ENCODE measurements at places on chromosomes 5 and 9.

GRCh38 chr9:105881654-105882349 lies 187.5 kb downstream of the TMEM38B start:
- peak; percentile 67 for DNase-seq

- no peak for DNase-seq
Observed at GRCh38 chr5:95801961-95802360, 20.6 kb downstream of the GLRX start.

- DNase-seq = peak; percentile 11
Observed at GRCh38 chr9:114250235-114250568, 72.7 kb upstream of the ORM1 start.

GRCh38 chr5:17212996-17213395 lies 4.4 kb upstream of the BASP1 start:
- DNase-seq = no peak

DNA sequence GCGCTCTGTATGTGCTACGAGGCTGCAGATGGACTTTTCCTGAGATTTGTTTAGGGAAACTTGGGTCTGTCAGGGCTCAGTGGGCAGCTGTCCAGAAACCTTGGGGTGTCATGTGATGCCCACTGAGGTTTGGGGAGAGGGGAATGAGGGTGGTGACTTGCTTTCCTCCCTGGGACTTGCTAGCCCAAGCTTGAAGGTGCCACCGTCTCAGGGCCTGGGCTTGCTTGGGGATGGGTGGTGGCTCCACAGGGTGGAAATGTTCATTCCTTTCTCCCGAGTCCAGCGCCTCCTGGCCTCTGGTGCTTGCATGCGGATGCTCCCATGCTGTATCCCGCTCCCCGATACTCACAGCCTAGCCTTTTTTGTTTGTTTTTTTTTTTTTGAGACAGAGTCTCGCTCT lies 33.3 kb downstream of the ZNF618 start:
- DNase-seq = no peak

DNA sequence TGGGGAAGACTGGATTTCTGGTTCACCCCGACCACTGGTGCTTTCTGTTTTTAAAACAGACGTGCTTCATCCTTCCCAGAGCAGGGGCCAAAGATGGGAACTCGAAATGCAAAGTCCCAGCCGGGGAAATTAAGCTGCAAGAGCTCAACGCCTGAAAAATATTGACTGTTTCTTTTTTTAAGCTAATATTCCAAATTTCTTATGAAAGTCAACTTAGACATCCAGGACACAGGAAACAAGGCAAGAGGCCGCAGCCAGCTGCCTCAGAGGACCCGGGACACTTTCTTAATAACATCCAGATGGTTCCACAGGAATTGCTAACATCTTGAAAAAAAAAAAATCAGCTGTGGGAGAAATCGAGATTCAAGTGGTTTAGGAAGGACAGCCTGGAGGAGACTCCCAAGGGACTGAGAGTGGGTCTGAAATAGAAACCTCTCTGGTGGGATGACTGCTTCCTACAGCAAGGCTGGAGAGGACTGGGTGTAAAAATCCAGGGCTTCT lies 144.9 kb downstream of the FGF1 start:
- DNase-seq = no peak

- no peak for DNase-seq
Observed at GRCh38 chr9:134994926-134995791, 77.4 kb upstream of the FCN1 start.

DNA sequence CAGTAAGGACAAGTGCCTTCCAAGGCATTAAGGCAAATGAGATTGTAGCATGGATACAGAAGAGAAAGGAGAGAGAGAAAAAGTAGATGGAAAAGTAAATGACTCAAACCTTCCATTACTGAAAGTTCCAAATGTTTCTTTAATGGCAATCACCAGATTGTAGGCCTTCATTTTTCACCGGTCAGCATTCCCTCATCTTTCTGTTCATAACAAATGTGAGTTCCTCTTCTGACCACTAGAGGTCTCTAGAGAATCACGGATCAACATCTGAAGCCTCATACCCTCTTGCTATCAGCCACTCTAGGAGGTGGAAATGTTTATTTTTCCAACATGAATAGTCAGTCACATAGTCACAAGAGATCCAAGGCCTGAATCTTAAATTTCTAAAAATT lies 73.6 kb upstream of the RPS23 start:
- DNase-seq = peak; percentile 74

- DNase-seq = no peak
Observed at GRCh38 chr5:133496631-133497030, 115.7 kb downstream of the FSTL4 start.

GRCh38 chr5:60690326-60690725 lies 9.6 kb downstream of the DEPDC1B start:
- DNase-seq = no peak

DNA sequence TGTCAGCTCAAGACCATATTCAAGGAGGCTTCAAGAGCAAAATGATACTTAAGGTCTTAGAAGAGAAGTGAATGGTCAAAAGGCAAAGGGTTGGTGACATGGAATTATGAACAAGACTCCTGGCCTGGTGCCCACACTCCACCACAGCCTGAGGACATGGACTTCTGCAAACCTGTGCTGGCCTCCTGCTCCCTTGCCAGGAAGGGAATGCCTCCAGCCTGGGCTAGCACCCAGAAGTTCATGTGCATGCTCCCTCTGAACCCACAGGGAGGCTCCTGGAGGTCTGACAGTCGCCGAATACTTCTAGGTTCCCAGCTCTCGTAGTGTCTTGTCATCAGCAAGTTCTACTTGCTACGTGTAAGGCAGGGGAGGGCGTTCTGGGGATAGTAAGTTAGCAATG lies 156.7 kb downstream of the FSTL4 start:
- no peak for DNase-seq

GRCh38 chr5:141077826-141078225 lies 16.6 kb upstream of the PCDHB2 start:
- DNase-seq = no peak

DNA sequence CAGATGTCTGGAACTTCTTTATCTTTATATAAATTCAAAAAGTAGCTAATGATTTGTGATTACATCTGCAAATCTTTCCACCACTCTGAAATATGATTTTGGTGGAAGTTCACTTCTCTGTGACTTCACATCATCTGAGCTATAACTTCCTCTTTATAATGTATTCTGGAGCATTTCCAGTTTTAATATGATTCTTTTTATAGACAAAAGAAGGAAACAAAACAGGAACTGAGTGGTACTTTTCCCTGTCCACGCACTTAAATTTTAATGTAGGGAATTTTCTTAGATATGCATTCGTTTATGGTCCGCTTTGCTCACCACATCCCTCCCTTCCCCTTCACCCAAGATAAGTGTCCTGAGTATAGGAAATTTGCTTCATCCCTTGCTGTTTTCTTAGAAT lies 333.5 kb downstream of the CHSY3 start:
- no peak for DNase-seq

Data from NCI-H2029 treated with DMSO at 0.1 percent for 48 hours (cell line).